Dorsolateral prefrontal cortex (tissue), 122 donors: ENCODE measurements at places on chromosomes 3 and 15.

DNA sequence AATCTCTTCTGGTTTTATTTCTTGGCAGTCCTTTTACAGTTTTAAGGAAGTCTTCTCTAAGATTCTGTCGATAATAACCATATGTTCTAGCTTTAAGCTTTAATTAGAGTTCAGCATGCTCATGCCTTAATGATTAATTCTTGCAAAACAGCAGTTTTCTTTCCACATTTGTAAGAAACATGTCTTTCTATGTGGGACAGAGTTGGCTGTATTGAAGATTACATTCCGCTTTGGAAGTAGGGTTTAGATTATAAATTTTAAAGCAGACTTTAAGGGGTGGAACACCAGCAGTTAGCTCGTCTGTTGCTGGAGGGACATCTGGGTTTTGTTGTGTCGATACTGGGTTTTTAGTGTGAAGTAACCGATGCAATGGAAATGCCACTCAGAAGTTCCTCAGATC is 35.3 kb downstream of the SQOR start:
- no peak for DNase-seq

GRCh38 chr3:52786330-52787215 is 8.0 kb upstream of the ITIH3 start:
- no peak for DNase-seq

DNA sequence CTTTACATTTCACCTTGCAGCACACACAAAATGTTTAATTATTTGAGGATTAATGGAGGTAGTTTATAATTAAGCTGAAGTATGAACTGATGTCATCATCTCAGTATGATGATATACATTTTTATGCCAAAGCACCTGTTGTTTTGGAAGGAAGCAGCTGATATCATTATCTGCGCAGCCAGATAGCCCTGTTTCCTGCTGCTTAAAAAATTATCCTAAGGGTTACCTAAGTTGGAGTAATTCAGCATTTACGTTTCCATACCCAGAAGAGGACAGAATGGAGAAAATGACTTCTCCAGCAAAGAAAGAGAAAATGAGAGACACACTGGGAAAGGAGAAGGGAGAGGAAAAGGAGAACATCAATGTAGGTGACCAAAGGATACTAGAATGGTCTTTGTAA is 370.3 kb upstream of the PLSCR5 start:
- no peak for DNase-seq

DNA sequence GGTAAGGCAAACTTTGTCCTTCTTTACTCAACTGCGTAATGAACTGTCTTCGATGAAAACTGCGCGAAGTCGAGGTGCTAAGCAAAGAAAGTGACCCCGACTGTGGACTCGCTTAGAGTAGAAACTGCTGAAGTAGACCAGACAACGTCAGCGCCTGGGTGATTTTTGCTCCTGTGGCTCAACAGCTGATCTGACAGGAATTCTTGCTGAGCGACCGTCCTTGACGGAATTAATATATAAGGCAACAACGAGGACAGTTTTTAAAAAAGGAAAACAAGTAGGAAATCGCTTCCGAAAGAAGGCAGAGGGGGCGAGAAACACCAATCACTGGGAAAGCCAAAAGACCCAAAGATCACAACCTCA is 541 bp downstream of the RPS27L start:
- DNase-seq: peak; percentile 34

DNA sequence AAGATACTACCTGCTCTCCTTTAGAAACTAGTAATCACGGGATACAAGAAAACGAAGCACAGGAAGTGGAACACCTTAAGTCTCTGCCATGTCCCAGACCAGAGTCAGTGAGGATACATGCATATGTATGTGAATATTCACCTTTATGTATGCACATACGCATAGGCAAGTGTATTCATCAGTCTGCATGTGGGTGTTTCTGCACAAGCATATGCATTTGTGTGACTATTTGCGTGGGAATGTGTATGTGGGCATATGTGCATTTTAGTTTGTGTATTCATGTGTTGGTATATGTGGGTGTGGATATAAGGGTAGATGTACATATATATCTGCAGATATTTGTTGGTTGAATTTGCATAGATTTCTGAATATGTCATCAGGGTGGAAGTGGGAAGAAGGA is 889.7 kb downstream of the AGBL1 start:
- no peak for DNase-seq

- no peak for DNase-seq
Observed at GRCh38 chr15:35244227-35244626, 159.1 kb upstream of the NANOGP8 start.

GRCh38 chr3:180828723-180829408 is 83.6 kb upstream of the FXR1 start:
- DNase-seq: no peak

- no peak for DNase-seq
Observed at GRCh38 chr3:107791450-107791849, 268.7 kb downstream of the BBX start.

DNA sequence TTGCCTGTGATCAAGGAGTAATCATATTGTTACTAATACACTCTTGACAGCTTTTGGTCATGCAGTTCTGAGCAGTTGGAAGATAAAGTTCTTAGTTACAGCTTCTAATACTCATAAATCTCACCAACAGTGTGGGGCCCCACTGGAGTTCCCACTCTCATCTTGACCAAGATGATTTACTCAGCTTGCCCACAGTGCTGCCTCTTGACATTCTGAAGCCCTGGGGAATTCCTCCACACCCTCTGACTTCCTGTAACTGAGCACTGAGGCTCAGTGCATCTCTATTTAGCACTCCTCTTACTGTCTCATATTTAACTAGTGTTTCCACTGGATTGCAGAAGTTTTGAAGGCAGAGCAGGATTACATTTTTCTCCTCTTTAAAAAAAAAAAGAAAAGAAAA is 1.9 kb upstream of the ARL6IP5 start:
- no peak for DNase-seq

- DNase-seq: no peak
Observed at GRCh38 chr3:129961141-129961541, 13.4 kb upstream of the TRH start.

DNA sequence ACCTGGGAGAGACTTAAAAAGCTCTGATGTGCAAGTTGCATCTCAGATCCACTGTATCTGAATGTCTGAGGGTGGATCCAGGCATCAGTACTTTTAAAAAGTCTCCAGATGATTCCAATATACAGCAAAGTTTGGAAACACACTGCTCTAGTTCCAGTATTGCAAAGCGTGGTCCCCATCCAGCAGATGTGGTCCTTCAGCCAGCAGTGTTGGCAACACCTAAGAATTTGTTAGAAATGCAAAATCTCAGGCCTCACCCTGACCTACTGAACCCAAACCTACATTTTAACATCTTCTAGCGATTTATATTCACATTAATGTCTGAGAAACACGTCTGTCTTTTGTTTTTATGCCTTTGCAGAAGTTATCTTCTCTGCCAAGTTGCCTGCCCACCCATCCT is 32.2 kb upstream of the SGO1 start:
- no peak for DNase-seq

DNA sequence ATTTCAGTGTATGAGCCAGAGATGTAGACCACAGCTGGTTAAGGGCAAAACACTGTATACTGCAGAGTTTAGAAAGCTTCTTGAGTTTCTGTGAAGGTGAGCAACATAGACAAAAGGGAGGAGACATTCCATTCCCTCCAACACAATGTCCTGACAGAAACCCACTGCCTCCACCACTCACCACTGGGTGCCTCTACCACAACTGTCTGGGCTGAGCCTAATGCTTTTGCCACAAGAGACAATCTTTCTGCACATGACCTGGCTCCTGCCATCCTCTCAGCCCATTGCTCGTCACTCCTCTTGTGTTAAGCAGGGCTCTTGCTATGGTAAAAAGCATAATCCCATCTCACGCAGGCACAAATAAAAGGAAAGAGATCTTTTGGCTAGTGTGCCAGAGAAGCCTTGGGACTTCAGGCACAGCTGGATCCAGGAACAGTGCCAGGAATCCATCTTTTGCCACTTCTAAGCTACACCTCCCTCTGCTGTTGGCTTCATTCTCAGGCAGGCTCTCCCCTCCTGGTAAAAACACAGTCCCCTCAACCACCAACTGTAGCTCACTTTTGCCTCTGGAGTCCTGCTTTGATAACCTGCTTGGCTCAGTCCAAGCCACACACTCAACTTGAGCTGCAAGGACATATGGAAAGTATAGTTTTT is 140.6 kb upstream of the PRR20G start:
- no peak for DNase-seq

DNA sequence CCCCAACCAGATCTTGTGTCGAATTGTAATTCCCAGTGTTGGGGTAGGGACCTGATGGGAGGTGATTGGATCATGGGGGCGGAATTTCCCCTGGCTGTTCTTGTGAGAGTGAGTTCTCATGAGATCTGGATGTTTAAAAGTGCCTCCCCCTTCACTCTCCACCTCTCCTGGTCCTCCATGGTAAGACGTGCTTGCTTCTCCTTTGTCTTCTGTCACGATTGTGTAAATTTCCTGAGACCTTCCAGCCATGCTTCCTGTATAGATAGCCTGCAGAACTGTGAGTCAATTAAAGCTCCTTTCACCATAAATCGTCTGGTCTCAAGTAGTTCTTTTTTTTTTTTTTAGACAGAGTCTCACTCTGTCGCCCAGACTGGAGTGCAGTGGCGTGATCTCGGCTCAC is 42.3 kb downstream of the NR1D2 start:
- no peak for DNase-seq
